Stimulated activated CD4-positive, alpha-beta T cell treated with anti-CD3 and anti-CD28 coated beads, TNF-alpha, amount 100 ng/mL, for 24 hours (primary cell): ENCODE measurements at places on chromosomes 6 and 20.

DNA sequence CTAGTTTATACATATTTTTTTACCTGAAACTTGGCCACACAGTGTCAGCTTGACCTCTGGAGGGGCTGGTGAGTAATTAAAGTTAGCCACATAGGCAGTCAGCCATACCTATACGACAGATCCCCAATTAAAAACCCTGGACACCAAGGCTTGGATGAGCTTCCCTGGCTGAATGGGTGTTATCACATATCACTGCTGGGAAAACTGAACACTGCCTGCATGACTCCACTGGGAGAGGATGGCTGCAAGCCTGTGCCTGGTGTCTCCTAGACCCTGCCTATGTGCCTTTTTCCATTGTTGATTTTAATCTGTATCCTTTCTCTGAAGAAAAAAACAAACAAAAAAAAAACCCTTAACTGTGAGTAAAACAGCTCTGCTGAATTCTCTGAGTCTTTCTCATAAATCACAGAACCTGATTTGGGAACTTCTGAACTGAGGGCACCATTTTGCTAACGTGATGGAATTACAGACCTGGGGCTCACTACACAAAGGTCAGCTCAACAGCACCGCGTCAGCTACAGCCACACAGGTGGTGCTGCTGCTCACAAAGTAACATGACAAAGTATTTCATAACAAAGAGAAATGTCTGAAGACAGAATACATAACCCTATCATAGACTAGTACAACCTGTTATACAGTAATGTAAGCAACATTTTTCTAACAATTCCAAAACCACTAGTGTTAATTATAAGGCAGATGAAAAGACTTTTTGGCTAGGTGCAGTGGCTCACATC is 97.0 kb downstream of the SLC23A2 start:
- no peak for DNase-seq

- no peak for DNase-seq
Measured at GRCh38 chr6:35304299-35304698, 6.7 kb downstream of the DEF6 start.

- no peak for DNase-seq
Measured at GRCh38 chr6:13484138-13484708, 3.2 kb downstream of the GFOD1 start.

- no peak for DNase-seq
Measured at GRCh38 chr6:1729750-1730140, 120.0 kb downstream of the FOXC1 start.

DNA sequence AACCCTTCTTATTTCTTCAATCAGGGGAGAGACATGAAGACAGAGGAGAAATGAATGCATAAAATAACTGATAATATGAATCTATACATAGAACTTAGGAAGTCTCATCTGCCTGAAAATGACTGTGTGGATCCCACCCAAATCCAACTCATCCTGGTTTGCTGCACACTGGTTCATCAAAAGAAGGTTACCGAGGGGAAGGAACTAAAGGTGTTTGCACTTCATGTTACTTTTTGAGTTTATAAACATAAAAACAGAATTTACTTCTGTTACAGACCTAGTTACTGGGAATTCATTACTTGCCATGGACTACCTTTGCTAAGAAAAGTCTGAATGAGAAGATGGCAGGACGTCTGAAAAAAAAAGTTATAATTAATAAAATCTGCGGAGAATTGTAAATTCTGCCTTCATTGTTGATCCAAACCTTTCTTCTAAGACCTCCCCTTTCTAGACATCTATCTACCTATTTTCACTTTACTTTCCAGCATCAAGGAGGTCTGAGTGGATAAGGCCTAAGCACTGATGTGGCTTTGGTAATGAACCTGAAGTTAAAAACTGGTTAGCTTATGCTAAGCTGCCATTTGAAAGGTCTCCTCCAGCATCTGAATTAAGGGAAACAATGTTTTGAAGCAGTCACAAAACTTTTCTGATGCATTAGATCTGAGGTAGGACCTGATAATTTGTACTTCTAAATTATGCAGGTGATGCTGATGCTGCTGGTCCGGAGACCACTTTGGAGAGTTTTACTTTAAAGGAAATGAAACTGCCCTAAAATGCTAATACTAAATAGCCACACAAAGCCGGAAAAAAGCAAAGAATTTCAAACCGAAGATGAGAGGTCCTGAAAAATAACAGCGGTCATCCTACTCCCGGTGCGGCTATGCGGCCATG is 84.0 kb downstream of the HFE start:
- no peak for DNase-seq

DNA sequence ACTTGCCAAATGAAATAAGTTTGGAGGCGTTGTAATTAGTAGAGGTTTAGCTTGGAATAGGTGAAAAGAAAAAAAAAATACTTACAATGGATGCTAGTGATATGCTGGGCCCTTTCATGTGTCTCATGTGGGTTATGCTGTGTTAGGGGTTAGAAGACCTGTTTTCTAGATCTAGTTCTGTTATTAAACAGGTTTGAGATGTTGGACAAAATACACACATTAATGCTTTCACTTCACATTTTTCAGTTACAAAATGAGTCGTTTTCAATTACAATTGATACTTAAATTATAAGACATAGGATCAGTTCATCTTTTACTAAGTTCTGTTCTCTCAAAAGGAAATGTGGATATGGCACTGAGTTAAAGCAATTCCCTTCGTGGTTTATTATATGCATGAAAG is 509.8 kb downstream of the EPM2A start:
- DNase-seq, result no peak

GRCh38 chr6:41659935-41660334 is 21.7 kb downstream of the MDFI start:
- DNase-seq, result no peak

GRCh38 chr6:11974089-11974488 is 38.0 kb upstream of the HIVEP1 start:
- no peak for DNase-seq

- DNase-seq, result no peak
Measured at GRCh38 chr20:63826753-63827152, 4.3 kb downstream of the ZBTB46 start.

GRCh38 chr20:38973107-38973506 is 11.0 kb downstream of the DHX35 start:
- no peak for DNase-seq

- DNase-seq, result no peak
Measured at GRCh38 chr6:152701081-152701862, 3.6 kb downstream of the MYCT1 start.

- DNase-seq, result no peak
Measured at GRCh38 chr20:31580706-31581105, 24.4 kb upstream of the ID1 start.

GRCh38 chr6:8084586-8084985 is 17.8 kb downstream of the EEF1E1 start:
- DNase-seq, result no peak

DNA sequence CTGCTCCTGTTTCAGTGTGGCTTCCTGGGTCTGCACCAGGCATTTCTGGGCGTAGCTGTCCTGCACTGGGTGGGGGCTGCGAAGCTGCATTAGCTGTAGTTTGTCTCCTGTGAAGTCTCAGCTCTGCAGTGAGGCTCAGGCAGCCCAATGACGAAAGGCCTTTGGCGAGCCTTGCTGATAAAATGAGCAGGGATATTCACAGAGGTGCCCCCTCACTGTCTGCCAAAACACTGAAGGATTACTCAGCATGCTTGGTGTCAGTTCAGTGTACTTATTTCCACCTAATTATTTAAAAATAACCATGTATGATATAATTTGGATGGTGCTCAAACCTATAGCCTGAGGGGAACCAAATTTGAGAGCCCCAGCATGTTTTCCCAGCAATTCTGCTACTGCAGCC is 73.5 kb downstream of the ECT2L start:
- DNase-seq, result no peak

DNA sequence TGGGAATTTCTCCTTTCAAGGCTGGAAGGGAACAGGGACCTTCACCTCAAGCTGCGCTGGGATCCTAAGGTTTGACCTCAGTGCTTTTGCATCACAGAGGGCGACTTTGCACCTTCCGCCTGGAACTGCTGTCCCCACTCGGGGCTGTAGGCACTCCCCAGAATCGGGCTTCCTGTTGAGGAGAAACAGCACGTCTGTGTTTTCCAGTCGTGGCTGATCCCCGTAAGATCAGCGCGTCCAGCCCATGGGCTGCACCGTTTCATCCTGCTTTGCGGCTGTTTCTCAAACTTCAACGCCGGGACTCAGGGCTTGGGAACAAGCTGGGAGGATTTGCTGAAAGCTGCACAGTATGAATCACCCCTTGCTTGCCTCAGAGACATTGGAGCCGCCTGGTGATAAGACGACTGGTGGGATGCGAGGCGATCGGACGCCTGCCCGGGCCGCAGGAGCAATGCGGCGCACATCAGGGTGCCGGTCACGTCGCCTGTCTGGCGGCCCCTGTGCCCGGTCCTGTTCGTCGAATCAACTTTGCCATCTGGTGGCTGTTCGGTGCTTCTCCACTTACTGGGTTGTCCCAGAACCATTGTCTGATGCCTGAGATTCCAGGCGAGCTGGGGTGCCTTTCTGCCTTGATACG is 53.6 kb upstream of the FRMD1 start:
- no peak for DNase-seq

DNA sequence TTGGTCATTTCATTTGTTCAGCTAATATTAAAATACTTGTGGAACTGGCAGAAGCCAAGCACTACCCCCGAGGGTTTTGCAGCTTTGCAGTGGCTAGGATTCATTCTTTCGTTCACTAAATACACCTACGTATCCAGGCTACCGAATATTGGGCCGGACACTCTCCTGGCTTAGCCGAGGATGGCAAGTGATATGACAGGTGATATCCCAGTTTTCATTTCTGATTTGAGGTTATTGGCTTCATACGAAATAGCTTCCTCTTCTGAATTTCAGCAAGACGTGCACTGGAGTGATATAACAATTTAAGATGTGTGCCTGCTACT is 536 bp upstream of the MTFR2 start:
- no peak for DNase-seq

DNA sequence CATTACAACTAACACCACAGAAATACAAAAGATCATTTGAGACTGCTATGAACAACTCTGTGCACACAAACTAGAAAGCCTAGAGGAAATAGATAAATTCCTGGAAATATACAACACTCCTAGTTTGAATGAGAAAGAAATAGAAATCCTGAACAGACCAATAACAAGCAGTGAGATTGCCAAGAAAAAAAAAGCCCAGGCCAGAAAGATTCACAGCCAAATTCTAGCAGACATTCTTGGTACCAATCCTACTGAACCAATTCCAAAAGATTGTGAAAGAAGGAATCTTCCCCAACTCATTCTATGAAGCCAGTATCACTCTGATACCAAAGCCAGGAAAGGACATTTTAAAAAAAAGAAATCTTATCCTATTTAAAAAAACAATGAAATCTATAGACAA is 7.0 kb upstream of the CDK19 start:
- DNase-seq, result no peak

DNA sequence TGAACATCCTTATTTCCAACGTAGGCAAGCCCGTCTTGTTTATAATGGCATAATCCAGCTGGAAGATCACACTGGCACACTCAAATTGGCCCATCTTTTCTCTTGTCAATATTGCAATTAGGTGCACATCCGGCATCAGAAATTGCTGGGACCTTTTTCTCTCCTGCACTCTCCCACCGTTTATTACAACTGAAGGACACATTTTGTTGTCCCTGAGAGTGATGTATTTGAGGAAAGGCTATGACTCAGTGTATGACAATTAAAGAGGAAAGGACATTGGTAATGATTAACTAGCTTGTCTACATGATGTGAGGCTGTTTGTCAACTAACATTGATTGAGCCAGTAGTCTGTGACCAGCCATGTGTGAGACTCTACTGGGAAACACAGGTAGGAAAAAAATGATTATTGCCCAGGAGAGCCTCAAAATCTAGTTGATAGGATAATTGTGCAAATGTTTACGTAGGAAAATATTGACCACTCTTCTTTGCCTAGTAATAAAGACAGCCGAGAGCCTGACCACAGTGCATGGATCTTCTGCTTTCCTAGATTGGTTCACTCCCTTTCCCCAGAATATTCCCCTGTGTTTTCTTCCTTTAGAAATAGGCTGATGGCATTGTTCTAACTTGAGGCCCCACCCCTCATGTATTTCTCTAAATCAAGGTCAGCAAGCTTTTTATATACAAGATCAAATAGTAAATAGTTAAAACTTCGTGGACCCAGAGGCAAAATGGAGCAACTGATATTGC is 230.0 kb upstream of the BTBD3 start:
- no peak for DNase-seq

DNA sequence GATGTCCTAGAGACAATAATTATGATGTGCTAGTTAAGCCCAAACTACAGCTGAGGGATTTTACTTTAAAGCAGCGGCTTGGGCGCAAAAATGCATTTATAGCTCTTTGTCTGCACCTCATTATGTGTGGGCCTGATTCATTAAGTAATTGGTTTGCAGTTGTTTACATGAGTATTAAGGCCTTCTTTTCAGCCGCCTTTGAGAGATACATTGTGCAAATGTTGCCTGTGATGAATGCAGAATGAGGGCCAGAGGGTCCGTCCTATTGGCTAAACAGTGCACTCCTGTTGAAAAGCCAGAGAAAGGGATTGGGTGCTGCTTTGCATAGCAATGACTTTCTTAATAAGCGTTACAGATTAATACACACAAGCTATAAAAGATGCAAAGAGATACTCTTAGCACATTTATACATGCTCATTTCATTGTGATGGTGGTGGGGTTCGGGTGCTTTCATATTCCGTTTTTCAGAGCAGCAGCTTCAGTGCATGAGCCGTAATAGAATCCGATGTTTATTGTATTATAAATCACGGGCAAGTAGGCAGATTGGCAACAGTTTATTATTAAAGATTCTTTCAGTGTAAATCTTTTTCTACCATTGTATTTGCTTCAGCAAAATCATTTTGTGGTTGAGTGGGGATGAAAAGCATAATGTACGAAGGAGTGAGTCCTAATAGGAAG is 68.2 kb upstream of the XRN2 start:
- no peak for DNase-seq

DNA sequence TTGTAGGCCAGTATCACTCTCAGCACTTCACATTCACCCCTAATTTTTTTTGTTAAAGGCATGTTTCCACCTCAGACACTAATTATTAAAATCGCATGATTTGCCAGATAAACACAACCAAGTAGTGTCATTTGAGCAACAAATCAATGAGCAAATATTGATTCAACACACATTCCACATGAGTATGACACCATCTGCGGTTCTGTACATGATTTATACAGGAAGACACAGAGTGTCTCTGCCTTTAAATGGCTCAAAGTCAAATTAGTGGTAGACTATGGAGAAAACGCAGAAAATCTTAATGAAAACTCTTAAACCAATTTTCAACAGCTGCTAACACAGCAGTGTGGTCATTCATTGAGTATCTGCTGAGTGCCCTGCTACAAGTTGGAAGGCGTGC is 300.2 kb downstream of the SOX4 start:
- DNase-seq, result no peak

DNA sequence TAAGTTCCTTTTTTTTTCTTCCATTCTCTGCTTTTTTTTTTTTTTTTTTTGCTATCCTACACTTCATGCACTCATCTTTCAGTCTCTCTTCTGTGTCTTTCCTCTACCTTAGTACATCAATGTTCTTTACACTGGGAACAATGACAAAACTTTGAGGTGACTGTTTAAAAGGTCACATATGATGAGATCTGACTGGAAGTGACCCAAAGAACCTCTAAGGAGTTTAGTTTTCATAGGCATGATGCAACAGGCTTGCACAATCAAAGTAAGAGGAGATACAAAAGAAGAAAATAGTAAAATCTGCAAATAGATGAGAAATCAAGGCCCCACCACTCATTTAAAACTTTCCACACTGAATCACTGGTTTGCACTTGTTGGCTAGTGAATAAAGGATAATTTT is 840.8 kb downstream of the TBC1D32 start:
- no peak for DNase-seq
